ENCODE measurements at places on chromosomes 1 and 21.

DNA sequence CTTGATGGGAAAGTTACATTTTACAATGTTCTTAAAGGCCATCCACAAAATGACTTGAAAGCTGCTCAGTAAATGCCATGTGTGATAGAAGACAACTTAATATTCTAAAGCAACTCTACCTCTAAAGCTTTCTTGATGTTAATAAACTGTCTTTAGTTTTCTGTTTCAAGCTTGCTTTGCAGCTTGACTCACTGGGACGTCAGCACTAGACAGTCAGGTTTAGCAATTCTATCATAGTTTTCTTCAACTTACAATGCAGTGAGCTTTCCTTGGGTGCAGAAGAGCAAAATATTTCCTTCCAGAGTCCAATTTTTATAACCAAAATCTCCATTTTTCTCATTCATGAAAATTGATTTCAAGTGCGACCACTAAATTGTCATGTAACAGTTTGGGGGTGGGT is 273.1 kb downstream of the NTNG1 start:
- DNase-seq: no peak

- DNase-seq: peak; percentile 92
Observed at GRCh38 chr1:203117611-203118575, 9.6 kb upstream of the ADORA1 start.

- no peak for DNase-seq
Observed at GRCh38 chr1:86731416-86731815, 27.0 kb downstream of the SH3GLB1 start.

DNA sequence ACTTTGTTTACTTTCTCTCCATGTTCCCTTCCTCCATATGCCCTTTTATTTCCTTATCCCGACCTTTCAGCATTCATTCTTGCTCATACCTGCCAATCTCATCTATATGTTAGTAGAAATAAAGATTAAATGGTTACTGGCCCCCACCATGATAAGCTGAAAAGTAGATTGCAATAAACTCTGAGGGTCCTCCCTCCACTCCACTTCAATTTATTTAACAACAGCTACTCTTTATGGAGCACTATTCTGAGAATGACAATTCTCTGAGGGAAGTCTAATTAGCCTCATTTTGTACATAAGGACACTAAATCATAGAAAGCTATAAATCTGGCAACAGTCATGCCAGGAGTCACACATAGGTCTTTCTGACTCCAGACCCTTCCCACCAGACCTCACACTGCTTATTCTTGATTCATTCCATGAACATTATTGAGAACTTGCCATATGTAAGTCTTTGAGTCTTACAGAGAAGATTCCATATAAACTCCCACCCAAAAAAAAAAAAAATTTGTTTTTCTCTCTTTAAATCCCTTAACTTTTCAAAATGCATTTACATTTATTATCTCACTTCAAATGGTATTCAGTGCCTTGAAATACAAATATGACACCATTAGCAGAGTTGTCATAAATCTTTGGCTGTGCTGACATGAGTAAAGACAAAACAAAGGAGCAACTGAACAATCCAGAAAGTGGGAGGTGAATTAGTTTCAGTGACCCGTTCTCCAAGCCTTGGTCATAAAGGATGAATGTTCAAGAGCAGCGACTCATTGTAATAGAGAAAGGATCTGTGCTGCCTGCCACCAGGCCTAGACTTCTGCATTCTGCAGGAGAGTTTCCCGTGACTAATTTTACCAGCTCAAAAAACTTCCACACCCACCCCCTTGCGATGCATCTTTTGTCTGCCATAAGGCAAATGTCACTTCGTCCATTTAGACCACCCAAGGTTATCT is 28.5 kb downstream of the PALMD start:
- no peak for DNase-seq

DNA sequence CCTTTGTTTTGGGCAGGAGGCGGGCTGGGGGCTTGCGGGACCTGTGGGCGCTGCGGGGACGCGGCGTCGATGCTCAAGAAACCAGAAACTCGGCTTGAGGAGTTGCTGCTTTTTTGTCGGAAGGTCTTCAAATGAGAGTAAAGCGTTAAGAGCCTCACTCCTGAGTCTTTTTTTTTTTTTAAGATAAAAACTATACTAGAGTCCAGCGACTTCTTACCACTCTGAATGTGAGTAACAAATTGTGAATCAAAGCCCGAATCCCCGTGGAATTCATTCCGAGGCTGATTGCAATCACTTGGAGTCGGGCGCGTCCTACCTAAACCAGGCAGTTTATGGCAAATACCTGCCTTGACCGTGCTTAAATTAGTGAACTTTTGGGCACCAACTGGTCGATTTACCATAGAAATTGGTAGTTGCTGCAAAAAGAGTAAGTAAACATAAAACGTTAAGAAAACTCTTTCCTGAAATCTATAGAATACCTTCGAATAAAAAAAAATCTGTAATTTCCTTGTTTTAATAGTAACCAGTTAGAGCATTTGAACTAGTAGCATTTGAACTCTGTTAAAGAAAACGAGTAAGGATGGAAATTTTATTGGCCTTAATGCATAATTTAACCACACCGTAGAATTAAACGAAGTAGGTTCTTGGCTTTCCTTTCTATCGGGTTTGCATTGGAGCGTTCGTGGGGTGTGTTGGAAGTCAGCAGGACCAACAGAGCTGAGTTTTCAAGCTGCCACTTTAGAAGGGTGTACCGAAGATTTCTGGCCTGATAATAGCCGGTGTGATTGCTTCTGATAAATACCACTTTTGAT is 769 bp downstream of the GPSM2 start:
- no peak for DNase-seq

All from ecto neural progenitor cell (in vitro differentiated cells).